ENCODE measurements at places on chromosomes 13 and 19.
A peak's percentile ranks its signal among the peaks of the same experiment; 100 is the strongest.

DNA sequence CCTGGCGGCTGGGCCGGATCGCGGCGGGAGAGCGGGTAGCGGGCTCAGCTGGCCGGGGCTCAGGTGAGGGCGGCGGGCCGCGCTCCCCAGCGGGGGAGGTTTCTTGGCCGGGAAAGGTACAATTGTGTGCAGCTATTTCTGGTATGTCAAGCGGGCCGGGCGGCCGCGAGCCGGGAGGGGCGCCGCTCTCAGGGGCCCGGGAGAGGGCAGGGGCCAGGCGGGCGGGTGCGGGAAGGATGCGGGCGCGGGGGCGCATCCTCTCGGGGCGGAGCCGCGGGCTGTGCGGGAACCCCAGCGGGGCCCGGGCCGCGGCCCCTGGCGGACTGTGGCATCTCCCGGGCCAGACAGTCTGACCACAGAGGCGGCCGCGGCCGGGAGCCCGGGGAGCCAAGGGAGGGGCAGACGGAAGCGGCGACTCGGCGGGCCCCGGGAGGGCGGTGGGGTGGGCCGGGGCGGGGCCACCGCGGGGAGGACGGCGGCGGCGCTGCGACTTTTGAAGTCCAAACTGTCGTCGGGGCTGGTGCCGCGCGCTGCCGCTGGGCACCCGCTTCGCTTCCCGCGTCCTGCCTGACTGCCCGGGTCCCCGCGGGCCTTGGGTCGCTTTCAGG, at the start of gene LMO7:
Gene LMO7, plus strand, starts transcription at position 503 of the 608 bp plus-strand sequence. CDS start 328 bp downstream, outside the sequence.
- peak; percentile 92 for DNase-seq

GRCh38 chr13:75220861-75221260, 261.1 kb downstream of the TBC1D4 start:
- no peak for DNase-seq

DNA sequence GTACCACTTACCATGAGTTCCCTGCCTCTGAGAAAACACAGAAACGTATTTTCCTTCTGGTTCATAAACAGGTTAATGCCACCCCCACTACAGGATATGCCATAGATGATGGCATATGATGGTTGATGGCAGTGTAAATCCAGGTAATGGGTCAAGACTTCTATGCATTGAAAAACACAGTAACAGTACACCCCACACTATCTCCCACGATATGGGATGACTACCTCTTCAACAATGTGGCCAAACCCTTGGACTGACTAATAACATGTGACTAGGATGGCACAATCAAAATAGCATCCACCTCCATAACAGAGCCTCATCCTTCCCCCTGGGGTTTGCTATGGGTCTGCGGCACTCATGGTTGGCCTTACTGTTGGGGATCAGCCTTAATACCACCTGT, 22.0 kb downstream of the ZNF235 start:
- DNase-seq, result peak; percentile 13

GRCh38 chr13:102779436-102780159, 6.0 kb upstream of the TEX30 start:
- DNase-seq, result no peak

- DNase-seq, result no peak
Measured at GRCh38 chr13:98965325-98965724, 12.5 kb downstream of the DOCK9 start.

- DNase-seq, result no peak
Measured at GRCh38 chr13:50131920-50132903, 117.0 kb downstream of the KCNRG start.
